ENCODE measurements at places on chromosomes 6 and 20.

- DNase-seq, result no peak
Observed at GRCh38 chr6:158933079-158933595, 66.9 kb downstream of the RSPH3 start.

DNA sequence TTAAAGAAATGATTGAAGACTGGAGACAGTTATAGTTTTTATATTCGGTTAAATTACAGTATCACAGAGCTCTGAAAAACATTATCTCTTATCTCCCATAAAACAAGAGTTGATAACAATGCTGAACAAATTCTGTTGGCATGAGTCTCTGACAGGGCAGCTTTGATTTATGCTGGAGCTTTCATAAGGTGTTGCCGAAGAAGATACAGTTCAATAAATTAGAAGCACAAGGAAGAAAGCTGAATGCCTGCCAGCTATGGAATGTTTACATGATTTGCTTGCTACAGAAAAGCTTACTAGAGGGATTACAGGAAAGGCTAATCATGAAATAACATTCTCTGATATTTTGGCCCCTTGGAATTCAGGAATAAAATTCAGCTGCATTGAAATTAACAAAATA lies 431.9 kb upstream of the GJE1 start:
- no peak for DNase-seq

- DNase-seq, result no peak
Observed at GRCh38 chr20:46559685-46560440, 9.4 kb upstream of the OCSTAMP start.

DNA sequence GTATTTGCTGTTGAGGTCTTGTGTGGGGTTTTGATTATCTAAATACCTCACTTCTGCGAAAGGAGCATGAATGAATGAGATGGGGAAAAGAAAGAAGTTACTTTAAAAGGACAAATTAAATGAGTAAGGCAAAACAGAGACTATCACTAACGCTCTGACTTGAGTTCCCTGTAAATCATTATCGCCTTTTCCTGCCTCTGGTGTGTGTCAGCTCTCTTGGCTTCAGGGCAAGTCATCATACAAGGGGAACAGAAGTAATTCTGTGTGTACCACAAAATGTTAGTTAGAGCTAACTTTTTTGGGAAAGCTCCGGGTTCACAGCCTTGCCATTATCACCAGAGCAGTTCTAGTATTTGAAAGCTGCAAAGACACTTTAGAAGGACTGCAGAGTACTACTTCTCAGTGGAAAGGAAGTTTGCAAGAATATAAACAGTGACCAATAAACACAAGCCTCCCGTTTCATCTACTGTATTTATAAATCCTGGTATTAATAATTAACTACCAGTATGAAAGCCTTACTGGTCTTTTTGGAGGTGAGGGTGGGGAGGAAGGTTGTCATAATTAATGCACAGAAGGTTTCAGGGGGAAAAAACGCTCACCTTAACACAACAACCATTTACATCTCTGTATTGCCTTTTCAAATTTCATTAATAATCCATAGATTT lies 1.2 kb downstream of the DZANK1 start:
- no peak for DNase-seq

GRCh38 chr6:2171728-2172127 lies 73.7 kb downstream of the GMDS start:
- DNase-seq, result no peak

DNA sequence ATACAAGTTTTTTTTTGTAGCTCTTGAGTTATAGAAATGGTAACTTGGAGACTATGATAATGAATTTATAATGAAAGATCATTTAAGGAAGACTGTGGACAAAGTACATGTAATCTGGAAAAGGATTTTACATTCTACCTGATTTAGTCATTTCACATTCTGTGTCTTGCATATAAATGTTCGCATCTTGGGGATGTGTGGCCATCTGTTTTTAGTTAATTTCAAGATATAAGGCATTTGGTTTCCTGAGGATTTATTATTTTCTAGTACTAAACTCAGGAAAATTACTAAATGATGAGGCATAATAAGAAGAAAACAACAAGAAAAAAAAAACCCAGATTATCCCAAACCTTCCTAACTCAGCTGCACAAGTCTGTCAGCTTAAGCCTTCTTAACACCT lies 112.7 kb upstream of the PRL start:
- DNase-seq, result no peak

DNA sequence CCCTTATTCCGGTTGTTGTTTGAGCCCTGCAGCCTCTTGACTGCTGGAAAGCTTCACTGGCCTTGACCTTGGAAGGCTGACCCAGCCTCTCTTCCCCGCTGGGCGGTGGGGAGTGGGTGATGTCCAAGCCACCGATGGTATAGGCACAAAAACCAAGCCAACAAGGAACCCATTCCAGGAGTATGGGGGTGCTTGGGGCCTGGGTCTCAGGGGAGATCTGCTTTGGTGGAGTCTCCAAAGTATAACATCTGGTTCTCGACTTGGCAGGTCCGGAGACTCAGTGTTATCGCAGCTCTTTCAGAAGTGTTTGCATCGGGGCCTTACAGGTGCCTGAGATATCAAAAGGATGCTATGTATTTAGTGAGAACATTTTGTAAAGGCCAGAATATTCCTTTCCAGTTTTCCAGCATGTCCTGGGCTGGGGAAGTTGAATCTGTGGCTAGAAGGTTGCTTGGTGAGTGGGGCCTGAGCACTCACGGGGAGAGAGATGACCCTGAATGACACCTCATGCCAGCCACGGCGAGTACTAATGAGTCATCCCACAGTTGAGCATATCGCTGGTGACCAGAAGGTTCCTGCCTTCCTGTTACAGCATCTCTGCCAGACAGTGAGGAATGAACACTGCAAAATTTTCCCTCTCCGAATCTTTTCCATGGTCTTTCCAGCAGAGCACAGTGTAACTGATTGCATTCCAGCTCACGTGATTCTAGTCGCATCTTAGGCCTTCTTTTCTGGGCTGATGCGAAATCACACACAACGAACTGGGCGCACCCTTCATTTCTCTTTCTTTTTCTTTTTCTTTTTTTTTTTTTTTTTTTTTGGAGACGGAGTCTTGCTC lies 133.9 kb downstream of the ZDHHC14 start:
- no peak for DNase-seq

DNA sequence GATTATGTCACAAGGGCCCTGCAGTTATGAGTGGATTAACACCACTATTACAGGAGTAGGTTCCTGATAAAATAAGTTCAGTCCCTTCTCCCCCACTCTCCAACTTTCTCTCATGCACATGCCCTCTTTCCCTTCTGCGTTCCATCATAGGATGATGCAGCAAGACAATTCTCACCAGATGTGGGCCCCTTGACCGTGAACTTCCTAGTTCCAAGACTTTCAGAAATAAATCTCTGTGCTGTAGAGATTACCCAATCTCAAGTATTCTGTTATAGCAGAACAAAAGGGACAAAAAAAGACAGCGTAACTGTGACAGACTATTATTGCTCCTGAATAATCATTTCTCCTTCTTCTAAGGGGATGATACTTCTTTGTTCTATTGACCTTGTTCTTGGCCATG lies 33.8 kb upstream of the TMEM244 start:
- no peak for DNase-seq

DNA sequence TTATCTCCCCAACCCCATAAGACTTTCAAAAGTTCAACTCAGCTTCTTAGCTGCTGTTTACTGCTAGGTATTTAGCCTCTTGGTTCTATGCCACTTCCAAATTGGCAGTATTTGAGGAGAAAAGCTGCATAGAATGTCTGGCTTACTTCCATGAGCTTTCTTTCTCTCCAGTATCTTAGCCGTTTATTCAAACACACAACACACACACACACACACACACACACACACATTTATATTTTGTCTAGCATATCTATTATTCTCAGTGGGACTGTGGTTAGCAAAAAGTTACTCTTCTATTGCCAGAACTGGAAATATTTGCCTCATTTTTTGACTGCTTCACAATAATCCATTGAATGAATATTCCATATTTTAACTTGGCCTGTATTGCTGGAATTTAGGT lies 634.2 kb upstream of the IMPG1 start:
- DNase-seq, result no peak

GRCh38 chr6:131270534-131270933 lies 135.3 kb downstream of the AKAP7 start:
- no peak for DNase-seq

DNA sequence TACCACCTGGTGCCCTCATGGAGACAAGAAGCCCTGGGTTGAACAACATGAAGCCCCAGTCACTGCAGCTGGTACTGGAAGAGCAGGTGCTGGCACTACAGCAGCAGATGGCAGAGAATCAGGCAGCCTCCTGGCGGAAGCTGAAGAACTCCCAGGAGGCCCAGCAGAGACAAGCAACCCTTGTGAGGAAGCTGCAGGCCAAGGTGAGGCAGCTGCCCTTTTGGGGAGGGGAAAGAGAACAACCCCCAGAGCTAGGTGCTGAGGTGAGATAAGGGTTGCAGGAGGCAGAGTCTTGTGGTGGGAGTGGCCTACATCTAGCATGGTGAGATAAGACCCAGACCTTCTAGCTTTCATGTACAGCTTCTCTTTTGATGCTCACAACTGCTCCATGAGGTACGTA lies 7.0 kb downstream of the CEP250 start:
- no peak for DNase-seq

- peak; percentile 24 for DNase-seq
Observed at GRCh38 chr6:52362443-52363227, 684 bp downstream of the PAQR8 start.

GRCh38 chr6:165717732-165718465 lies 54.9 kb upstream of the PDE10A start:
- DNase-seq, result no peak

DNA sequence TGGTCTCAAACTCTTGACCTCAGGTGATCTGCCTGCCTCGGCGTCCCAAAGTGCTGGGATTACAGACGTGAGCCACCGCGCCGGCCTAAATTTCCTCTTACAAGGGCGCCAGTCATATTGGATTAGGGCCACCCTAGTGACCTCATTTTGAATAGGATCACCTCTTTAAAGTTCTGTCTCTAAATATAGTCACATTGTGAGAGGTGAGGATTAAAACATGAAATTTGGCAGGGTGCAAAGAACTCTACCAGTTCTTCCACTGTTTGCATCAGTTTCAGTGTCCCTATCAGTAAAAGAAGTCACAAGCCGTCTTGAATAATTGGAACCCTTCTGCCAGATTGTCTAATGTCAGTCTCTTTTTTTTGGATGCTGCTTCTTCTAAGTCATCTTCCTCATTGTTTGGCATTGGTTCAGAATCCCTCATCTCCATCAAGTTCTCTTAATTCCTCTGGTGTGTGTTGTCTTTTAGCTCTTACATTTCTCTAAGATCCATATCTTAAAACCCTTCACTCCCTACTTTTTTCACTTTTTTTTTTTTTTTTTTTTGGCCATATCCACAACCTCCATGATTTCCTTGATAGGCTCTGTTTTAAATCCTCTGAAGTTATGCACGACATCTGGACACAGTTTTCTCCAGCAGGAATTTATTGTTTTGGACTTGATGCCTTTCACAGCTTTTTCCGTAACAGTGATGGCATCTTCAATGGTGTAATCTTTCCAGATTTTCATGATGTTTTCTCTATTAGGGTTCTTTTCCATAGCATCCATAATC lies 56.8 kb downstream of the NCOA3 start:
- no peak for DNase-seq

GRCh38 chr6:147817042-147817689 lies 308.7 kb downstream of the SAMD5 start:
- no peak for DNase-seq

DNA sequence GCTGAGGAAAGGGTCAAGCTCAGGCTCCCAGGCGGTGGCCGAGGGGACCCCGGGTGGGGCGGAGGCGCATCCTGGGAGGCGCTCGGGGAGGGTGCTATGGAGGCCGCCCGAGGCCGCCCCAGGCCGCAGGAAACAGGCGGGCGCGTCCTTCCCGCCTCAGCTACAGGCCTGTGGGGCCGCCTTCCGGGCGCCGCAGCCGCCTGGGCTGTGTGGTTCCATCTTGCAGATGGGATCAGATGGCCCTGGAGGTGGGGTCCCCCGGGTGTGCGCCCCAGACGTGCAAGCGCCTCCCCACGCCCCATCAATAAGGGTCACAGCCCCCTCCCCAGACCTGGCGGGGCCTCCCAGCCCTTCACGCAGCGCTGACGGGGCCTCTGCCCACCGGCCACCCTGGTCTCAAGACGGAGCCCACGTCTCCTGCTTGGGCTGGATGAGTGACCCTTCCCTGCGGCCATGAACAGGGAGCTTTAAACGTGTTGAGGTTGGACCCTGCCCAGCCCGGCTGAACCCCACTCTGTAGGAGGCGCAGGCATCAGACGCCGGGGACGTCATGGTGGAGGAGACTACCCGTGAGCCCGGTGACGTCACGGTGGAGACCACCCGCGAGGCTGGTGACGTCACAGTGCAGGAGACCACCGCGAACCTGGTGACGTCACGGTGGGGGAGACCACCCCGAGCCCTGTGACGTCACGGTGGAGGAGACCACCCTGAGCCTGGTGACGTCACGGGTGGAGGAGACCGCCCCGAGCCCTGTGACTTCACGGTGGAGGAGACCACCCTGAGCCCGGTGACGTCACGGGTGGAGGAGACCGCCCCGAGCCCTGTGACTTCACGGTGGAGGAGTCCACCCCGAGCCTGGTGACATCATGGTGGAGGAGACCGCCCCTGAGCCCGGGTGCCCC lies 267.0 kb downstream of the DLL1 start:
- DNase-seq, result no peak

DNA sequence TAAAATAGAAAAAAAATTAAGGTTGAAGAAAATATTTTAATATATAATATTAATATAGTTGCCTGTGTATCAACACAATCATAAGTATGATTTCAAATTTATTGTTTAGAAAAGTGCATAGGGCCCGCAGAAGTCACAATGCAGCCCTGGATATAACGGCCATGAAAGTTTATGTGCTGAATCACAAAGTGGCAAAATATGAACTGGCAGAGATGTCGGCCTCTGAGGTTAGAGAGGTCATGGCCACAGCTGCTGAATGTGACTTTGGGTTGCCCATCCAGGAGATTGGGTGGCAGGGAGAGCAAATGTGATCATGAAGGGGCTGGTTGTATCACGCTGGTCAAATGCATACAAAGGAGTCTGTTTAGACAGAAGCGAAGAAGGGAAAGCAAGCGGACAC lies 35.7 kb downstream of the COL11A2 start:
- DNase-seq, result no peak

DNA sequence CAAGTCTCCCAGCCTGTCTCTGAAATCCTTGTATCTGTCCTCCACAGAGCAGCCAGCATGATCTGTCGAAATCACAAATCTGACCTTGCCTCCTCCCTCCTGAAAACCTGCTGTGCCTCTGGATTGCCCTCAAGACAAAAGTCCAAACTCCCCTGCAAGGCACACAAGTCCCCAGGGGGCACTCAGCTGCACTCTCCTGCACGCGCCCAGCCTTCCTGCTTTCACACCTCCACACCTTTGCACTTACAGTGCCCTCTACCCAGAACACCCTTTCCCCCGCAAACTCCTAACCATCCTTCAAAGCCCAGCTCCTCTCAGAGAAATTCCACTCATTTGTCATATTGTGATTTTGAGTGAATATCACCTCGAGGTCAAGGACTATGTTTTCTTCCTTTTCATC lies 83.4 kb upstream of the TOP1 start:
- DNase-seq, result no peak
